ENCODE measurements at places on chromosomes 5 and 9.

DNA sequence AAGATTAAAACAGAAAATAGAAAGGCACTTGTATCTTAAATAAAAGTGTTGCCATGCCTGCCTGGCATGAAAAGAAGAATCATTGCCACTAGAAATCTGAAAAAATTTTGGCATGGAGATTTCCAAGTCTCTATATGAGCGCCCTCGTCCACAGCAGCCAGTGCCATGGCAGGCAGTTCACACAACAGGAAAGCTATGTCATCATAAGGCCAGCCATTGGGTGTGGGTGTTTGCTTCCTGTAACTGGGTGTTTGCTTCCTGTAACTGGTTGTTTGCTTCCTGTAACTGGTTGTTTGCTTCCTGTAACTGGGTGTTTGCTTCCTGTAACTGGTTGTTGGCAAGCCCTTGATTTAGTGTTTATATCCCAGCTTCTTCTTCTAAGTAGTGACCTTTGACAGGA is 446.7 kb downstream of the IRX1 start:
- no peak for DNase-seq

GRCh38 chr9:935348-935965 is 41.0 kb upstream of the DMRT3 start:
- DNase-seq, result no peak

DNA sequence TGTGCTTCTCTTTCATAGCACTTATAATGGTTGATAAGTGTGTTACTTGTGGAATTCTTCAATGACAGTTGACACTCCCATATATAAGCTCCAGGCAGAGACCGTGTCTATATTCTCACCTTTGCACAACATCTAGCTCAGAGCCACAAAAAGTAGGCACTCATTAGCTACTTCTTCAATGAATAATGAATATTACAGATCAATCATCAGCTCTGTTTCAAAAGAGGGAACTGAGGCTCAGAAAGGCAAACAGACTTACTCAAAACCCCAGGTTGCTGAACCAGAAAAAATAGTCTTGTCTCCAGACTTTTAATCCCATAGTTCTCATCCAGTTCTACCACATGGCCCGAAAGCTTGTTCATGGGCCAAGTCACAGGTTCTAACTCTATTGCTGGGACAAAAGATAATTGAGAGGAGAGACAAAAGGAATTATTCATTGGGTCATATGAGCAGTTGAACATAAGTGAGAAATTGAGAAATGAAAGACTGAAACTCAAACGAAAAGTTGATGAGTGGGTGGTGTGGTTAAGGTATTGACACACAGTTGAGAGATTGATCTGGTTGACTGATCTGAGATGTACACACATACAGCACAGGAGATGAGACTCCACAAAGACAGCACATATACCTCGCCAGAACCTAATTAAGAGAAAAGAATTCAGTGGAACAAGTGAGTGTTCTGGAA is 381.6 kb downstream of the EFNA5 start:
- DNase-seq, result no peak

GRCh38 chr5:79841172-79841571 is 149.9 kb downstream of the MTX3 start:
- no peak for DNase-seq

GRCh38 chr5:40554813-40555212 is 124.9 kb upstream of the PTGER4 start:
- DNase-seq, result no peak
